Activated naive CD4-positive, alpha-beta T cell treated with anti-CD3 and anti-CD28 coated beads for 36 hours (primary cell): ENCODE measurements at places on chromosomes 5 and 9.
A peak's percentile ranks its signal among the peaks of the same experiment; 100 is the strongest.

DNA sequence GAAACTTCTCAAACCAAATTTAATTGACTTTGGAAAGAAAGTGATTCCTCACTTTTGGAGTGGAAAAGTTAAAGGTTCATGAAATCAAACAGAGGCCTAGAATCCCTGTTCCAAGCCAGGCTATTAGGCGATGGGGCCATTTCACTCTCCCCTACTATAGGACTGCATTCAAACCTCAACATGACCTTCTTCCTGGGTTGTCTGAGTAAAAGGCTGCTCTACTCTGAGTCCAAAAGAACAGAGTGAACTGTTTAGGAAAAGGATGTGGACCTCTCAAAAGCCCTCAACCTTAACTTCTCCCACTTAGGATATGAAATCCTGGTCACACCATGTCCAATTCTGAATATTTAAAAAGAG, 15.8 kb downstream of the C5orf52 start:
- no peak for DNase-seq

- no peak for DNase-seq
Measured at GRCh38 chr5:161263191-161263590, 283.3 kb downstream of the GABRB2 start.

GRCh38 chr9:134747951-134748489, 106.4 kb downstream of the COL5A1 start:
- DNase-seq: no peak

DNA sequence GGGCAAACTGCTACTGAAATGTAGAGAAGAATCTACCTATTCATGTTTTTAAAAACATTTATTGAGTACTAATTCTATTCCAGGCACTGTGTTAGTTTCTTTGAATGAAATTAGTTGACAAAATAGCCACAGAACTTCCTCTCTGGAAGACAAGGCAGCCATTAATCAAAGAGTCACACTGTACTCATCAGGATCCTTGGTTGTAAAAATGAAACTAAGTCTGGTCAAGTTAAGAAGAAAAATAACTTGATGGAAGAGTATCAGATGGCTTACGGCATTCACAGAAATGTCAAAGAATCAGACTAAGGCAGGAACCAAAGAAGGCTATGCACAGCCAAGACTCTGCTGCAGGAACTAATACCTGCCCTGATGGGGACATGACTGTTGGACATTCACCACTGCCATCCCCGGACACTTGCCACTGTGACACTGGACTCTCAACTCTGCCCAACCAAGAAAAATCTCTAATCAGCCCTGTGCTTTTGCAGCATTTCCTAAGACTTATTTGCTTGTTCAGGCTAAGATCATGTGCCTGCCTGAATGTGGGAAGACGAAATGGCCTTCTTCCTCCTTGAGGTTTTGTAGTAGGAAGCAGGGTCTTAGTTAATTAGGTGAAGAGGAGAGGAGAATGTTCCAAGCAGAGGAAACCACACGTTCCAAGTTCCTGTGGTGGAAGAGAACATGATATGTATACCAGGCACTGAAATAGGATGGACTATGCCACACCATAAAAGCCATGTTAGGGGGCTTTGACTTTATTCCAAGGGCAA, 23.3 kb upstream of the NDUFB6 start:
- no peak for DNase-seq

GRCh38 chr5:10695759-10696543, 65.1 kb downstream of the DAP start:
- peak; percentile 8 for DNase-seq

DNA sequence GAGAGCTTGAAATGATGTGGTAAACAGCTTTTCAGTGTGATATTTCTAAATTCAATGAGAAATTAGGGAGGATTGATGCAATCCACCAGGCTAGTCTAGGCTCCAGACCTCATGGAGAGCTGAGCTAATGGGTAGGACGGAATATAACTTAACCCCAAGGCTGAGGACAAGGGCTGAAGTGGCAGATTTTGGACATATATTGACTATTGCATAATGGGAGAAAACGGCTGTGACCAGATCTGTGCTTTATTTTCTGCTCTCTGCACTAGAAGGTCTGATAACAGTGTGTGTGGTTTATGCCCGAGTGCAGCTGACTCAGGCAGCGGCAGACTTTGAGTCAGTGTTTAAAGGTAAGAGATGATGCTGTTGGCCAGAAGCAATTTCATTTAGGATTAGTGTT, 70.6 kb downstream of the ACTBL2 start:
- DNase-seq: no peak

- DNase-seq: no peak
Measured at GRCh38 chr5:98637557-98637956, 135.9 kb upstream of the RGMB start.

- DNase-seq: no peak
Measured at GRCh38 chr9:136429075-136429628, 10.5 kb downstream of the INPP5E start.

- DNase-seq: no peak
Measured at GRCh38 chr9:127550751-127551150, 61.3 kb upstream of the STXBP1 start.

- DNase-seq: no peak
Measured at GRCh38 chr9:5556101-5556705, 45.9 kb downstream of the PDCD1LG2 start.

DNA sequence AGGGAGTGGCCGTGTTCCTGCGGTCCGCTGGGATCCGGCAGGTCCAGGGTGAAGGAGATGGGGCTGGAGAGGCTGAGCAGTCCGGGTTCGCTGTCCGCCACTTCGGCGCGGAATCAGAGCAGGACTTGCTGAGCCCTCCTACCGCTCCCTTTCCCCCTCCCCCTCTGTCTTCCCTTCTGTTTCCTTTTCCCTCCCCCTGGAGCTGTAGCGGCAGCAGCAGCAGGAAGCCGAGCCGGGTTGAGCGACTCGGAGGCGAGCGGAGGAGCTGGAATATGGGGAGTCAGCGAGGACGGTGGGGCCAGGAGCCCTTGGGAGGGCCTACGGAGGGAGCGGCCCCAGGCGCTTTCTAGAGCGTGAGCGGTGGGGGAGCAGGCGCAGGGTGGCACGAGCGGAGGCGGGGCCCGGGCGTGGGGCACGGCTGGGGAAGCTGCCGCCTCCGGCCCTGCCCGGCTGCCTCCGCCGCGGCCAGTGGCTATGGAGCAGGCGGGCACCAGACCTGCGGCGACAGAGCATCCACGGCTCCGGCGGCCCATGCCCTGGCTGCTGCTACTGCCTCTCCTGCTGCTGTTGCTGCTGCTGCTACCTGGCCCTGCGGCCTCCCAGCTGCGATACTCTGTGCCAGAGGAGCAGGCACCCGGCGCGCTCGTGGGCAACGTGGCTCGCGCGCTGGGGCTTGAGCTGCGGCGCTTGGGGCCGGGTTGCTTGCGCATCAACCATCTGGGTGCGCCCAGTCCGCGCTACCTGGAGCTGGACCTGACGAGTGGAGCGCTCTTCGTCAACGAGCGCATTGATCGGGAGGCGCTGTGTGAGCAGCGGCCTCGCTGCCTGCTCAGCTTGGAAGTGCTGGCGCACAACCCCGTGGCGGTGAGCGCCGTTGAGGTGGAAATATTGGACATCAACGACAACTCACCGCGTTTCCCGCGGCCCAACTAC, at the start of gene PCDHAC2:
TSS of gene PCDHAC2 (plus strand) at position 184 of the 933 bp plus-strand sequence. CDS start at position 475, 291 bp downstream.
- no peak for DNase-seq

DNA sequence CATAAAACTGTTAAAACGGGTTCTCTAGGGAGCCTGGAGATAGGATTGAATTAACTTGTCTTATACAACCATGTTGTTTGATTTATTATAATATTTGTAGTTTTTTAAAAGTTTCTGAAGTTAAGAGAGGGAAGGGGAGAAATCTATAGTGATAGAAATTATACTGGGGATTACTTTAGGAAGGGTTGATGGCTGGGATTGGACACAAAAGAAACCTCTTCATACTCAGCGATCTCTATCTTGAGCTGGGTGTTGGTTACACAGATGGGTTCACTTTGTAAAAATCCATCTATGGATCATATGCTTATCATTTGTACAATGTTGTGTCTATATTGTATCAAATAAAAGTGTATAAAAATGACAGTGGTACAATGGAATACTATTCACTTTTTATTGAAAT, 30.0 kb downstream of the TNPO1 start:
- DNase-seq: no peak

DNA sequence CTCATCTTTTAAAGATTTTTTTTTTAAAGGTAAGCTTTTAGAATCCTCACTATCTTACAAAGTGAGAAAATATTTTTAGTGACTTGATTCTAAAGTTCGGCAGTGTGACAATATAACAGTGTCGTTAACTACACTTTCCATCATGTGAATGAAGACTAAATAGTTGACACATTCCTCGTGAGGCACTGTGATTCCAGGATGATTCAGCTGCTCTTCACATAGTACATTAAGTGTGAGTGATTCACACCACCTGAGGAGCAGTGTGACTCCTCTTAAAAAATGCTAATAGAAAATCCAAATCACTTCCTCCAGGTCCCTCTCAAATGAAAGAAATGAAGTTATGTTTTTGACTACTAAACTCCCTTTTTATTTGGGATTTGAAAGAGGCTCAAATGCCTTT, 589.5 kb downstream of the GABRG2 start:
- DNase-seq: no peak

- no peak for DNase-seq
Measured at GRCh38 chr9:109017061-109017460, 3.8 kb upstream of the CTNNAL1 start.

- peak; percentile 59 for DNase-seq
Measured at GRCh38 chr5:109688630-109688969, 1.1 kb upstream of the MAN2A1 start.

DNA sequence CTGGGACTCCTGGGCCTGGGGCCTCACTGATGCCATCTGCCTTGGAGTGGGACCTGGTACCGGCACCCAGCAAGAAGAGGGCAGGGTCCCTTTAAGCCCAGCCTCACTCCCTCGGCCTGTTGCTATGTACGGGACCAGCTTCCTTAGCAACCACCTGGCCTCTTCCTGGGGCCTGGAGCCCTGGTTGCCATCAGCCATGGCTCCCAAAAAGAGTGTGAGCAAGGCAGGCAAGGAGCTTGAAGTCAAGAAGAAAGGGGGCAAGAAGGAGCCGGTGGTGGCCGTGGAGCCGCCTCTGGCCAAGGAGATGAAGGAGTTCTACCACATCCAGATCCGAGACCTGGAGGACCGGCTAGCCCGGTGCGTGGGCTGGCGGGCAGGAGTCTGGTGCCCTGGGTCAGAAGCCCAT, at the start of gene CFAP157:
TSS of gene CFAP157 (plus strand) at position 153 of the 406 bp plus-strand sequence. CDS start at position 197, 44 bp downstream.
- DNase-seq: no peak
